HL-60 (cell line): ENCODE measurements at places on chromosomes 5 and 9.

DNA sequence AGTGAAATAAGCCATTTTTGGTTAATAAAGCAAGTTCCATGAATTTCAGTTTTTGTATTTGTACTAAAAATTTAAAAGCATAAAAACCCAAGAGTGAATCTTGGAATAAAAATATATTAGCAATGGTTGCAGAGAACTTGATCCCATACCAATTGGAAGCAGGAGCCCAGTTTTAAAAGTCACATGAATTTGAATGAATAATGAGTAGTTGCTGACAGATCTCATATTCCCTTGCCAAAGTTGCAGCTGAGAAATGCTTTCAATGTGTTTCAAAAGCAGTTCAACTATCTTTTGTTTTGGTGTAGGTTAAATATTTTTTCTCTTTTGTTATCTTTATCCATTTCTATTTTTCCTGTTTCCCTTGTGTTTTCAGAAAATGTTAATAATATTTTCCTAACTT is 818.6 kb downstream of the CDH18 start:
- no peak for DNase-seq

DNA sequence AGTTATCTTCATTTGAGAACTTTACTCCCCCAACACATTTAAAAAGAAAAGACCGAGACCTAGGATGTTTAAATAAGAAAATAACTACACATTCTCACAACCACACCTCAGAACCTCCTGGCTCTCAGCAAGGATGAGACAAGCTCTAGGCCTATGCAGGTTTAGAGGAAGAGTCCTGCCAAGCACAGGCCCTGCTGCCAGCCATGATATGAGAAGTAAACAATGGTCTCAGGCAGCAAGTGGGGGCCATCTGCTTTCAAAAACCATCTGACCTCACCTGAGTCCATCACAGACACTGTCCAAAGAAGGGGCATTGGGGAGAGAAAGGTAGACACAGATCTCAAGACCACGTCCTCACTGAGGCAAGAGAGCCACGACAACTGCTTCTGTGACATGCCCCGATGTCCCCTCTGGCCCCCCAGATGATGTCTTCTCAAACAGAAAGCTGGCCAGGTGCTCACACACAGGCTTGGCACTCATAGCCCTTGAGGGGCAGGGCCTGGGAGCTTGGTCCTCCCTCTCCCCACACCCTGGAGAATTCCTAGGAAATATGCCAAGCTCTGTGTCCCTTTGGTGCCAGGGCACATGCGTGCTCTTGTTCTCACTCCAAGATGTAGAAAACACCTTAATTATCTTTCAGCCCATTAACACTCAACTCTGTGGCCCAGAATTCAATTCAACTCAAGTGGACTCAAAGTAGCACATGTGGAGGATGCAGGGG is 150.4 kb downstream of the FSTL4 start:
- no peak for DNase-seq

- no peak for DNase-seq
Observed at GRCh38 chr5:53378590-53379247, 101.7 kb upstream of the FST start.

DNA sequence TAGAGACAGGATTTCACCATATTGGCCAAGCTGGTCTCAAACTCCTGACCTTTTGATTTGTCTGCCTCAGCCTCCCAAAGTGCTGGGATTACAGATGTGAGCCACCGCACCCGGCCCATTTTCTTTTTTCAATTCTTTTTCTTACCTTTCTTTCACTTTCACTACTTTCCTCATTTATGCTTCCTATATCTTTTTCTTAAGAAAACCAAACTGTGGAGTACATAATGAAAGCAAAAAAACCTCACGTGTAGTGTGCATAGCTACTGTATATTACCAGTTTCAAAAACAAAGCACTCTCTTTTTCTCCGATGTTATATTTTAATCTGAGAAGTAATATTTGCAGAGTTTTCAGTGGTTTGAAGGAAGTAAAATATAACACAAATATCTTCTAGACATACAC is 8.0 kb upstream of the CAST start:
- no peak for DNase-seq

DNA sequence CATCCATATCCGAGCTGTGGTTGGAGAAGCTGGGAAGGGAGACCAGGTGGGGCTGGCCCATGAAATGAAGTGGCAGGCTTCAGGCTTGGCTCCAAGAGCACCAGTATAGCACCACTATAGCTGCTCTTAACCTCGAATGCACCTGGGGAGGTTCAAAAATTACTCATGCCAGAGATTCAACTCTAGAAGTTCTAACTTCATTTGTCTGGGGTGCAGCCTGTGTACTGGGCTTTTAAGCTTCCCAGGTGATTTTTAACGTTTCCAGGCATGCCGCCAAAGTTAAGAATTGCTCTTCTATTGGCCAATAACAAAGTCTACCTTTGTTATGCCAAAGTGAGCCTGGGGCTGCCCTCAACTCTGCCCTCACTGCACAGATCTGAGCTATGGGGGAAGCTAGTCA is 458 bp downstream of the PRSS3 start:
- no peak for DNase-seq

GRCh38 chr5:143066556-143067281 is 296.5 kb downstream of the ARHGAP26 start:
- peak; percentile 48 for DNase-seq

GRCh38 chr5:168848569-168848968 is 269.4 kb upstream of the PANK3 start:
- DNase-seq = no peak

DNA sequence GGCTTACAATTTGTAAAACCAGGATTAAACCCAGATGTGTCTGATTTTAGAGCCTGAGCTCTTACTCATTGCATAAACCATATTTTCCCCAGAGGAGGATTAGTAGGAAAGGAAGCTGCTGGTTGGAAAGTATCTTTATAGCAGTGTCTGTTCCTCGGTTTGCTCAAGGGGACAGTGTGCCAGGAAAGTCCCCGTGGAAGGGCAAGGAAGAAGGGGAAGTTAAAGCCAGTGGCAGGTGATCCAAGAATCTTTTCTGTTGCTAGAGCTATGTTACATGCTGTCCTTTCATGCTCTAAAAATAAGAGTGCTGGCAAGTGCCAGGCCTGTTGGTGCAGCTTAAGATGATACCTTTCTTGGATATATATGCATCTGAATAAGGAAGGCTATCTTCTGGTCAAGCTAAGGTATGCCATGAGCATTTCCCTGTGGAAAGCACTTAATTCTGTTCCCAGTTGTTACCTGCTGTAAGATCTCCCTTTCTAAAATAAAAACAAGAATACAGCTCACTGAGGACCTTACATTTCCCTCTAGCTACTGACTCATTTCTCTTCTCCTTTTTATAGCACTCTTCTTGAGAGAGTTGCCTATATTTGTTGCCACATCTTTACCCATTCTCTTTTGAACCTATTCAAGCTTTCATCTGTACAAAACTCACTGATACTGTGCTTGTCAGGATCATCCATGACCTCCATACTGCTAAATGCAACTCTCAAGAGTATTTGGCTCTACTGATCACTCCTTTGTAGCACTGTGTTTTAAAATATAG is 8.0 kb downstream of the PDCD1LG2 start:
- DNase-seq = no peak

GRCh38 chr5:175457466-175457865 is 13.5 kb upstream of the DRD1 start:
- DNase-seq = no peak

GRCh38 chr9:77455312-77455927 is 192.7 kb downstream of the GNA14 start:
- DNase-seq = peak; percentile 28

DNA sequence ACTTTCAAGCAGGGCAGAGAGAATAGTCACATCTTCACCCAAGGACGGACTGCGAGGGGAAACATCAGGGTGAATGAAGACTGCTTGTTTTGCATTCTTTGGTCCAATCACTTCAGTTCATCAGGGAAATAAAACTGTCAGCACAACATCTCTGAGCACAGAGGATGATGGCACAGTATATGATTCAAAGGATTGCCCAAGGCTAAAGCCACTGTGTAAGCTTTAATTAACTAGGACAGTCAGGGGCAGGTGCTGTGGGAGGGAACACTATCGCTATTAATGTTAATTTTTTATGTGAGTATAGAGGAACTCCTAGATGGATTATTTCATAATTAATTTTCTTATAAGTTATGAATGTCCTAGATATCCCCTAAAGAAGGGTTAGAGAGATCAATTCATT is 112.1 kb downstream of the BASP1 start:
- DNase-seq = no peak

- DNase-seq = no peak
Observed at GRCh38 chr9:36843964-36844363, 190.1 kb downstream of the PAX5 start.

DNA sequence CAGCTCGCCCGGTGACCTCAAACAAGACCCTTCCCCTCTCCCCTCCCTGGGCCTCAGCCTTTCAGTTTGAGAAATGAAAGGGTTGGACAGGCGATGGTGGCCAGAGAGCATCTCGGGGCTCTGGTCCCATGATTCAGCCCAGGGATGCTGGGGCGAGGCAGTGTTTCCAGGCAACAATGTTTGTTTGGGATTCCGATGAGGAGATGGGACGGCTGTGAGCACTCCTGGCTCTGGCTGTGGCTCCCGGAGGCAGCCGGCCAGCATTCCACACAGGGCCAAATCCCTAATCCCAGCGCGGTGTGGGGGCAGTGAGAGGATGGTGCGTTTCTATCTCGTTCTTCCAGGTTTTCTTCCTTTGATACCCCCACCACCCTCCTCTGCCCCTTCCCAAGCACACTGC is 66.0 kb downstream of the HMCN2 start:
- DNase-seq = no peak

- DNase-seq = no peak
Observed at GRCh38 chr5:98905857-98906688, 22.7 kb downstream of the CHD1 start.

DNA sequence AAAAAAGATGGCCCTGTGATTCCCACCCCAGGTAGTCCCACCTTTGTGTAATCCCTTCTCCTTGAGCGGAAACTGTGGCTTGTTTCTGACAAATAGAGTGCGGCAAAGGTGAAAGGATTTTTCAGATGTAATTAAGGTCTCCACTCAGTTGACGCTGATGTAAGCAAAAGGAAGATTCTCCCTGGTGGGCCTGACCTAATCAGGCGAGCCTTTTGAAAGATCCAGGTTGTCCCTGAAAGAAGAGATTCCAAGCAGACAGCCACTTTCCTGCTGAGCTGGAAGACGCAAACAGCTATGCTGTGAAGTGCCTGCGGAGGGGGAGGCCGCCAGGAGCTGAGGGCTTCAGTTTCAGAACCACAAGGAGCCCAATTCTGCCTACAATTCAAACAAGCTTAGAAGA is 24.1 kb downstream of the PTGES start:
- DNase-seq = no peak

GRCh38 chr5:137147346-137147745 is 351.8 kb downstream of the SPOCK1 start:
- no peak for DNase-seq

GRCh38 chr5:82151204-82151603 is 127.0 kb downstream of the RPS23 start:
- no peak for DNase-seq
